Nephron progenitor cell (in vitro differentiated cells): ENCODE measurements at places on chromosomes 13 and 19.

DNA sequence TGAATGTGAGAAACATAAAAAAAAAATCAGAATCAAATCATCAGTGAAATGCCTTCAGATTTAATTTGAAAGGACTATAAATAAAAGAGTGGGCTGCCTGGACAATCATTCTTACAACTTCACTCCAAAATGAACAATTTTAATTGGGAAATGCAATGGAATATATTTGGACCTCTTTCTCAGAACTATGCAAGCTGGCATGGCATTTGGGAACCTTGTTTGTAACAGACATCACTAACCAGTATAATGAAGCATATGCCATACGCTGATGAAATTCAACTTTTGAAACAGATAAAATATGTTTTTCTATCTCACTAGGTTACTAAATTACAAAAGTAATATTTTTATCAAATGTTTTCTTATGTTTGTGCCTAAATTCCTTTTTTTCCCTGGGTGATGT is 64.2 kb upstream of the FAM216B start:
- no peak for DNase-seq

GRCh38 chr19:33385956-33386355 is 12.4 kb downstream of the CEBPG start:
- no peak for DNase-seq

DNA sequence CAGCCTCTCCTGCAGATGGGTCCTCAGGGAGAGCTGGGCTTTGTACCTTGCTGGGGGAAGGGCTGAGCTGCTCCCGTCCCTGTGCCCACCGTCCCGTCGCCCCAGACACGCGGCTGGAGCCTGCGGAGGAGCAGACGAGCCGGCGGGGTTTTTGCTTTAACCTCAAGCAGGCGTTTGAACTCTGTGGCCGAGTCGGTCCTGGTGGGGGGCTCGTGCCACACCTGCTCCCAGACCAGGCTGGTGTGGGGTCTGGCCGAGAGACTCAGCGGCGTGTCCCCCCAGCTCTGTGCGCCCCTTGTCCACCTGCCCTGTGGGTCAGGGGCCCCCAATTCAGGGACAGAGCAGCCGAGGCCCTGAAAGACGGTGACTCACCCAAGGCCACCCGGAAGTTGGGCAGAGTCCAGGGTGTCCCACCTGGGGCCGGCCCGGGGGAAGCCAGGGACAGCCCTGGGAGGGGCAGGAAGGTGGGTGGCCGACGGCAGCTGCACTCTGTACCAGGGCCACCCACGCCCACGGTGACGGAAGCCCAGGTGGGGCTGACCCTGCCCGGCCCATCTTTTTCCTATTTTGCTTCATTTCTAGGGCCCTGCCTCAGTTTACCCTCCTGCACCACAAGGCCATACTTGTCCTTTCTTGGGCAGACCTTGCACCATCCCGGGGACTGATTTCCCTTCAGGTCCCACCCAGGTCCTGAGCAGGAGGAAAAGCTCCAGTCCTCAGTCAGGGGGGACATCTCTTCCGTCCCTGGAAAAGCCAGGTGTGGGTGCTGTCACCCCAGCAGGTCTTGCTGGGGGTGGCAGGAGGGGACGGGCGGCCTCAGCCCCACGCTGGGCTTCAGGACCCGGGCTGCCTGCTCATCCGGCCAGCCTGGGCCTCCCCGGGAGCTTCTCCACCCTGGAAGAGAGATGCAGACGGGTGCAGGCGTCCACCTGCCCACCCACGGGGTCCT is 5.3 kb downstream of the EFNA2 start:
- DNase-seq = no peak

GRCh38 chr19:11005521-11005920 is 44.7 kb downstream of the SMARCA4 start:
- DNase-seq = no peak

- no peak for DNase-seq
Measured at GRCh38 chr13:43782686-43783085, 4.1 kb downstream of the ENOX1 start.

- no peak for DNase-seq
Measured at GRCh38 chr13:99527301-99527700, 26.0 kb downstream of the TM9SF2 start.

DNA sequence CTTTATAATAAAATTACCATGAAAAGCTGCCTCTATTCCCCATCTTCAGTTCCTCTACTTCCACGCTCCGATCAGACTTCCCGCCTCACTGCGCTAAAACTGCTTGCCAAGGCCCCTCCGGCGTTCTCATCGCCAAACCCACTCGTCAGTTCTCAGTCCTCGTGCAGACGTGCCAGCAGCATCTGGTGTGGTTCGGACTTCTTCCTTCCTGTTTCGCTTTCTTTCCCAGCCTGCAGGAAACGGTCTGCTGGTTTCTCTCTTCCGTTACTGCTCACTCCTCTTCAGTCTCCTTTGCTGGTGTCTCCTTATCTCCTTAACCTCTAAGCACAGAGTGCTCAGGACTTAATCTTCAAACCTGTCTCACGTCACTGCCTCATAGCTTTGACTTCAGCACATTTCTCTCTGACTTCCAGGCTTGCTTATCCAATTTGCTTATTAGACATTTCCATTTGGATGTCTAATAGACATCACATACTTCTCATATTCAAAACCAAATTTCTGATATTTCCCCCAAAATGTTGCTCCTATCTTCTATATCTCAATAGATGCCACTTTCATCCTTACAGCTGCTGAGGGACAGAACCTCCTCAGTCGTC is 40.3 kb downstream of the RCBTB2 start:
- no peak for DNase-seq

DNA sequence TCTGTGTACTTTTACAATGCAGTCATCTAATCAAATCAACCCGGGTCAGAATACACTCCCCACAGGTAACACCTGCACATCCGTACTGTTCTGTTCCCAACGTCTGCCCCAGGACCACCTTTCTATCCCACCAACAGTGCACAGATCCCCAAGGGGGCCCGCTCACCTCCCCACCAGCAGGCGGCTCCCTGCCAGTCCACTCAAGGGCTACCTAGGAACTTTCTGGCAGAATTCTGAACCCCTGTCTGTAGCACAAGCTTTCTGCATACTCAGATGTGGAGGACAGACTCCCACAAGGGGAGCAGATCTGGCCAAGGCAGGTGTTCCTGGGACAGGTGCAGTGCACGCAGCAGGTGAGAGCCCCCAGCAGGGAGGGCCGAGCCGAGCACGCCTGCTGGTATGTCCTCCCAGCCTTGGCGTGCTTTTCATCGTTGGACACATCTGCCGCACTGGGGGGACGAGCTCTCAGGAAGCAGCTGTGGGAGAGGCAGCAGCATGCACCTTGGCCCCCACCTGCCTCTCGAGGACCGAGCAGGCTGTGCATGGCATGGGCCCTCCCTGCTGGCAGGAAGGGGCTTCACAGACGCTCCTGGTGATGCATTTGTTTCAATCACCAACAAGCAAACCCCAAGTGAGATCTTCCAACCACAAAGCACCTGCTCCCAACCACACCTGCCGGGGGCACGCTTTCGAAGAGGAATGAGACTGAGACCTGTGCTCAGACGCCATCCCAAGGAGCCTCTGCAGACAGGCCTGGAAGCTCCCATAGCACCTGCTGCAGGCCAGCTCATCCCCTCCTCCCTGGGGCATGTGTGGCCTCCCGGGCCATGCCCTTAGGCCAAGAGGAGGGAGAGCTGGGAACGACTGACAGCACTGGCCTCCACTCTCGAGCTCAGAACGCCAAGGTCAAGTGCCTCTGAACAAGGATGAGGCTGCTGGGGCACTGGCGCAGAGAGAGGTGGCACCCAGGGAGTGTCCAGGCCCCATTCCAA is 35.9 kb downstream of the RAB20 start:
- DNase-seq = no peak

GRCh38 chr13:91214031-91214430 is 133.5 kb upstream of the MIR17HG start:
- DNase-seq = no peak

DNA sequence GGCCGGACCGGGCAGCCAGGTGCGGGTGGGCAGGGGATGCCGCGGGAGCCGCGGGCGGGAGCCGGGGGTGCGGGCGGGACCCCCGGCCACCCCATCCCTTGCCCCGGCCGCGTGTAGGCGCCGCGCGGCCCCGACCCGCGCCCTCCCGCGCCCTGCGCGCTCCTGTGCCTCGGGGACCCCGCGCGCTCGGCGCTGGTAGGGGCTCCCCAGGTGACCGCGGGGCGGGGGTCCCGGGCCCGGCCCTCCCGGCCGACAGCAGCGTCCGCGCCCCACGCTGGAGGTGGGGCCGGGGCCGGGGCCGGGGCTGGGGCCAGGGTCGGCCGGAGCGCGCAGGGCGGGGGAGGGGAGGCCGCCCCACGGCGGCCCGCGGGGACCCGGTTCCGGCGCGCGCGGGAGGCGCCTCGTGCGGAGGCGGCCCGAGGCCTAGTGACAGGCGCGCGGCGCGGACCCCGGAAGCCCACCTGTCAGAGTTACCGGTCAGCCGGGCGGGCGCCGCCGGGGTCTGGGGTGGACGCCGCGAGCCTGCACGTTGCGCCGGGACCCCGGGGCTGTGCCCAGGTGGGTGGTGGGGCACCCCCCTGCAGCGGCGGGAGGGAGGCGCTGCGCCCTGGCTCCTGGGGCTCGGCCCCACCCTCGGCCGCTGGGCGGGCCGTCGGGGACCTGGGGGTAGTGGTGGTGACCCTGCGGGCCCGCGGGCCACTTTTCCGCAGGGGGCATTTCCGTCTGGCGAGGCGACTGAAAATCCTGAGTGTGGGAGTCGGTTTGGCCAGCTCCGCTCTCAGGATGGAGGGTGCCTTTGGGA is 518 bp downstream of the TFDP1 start:
- DNase-seq = peak; percentile 49

DNA sequence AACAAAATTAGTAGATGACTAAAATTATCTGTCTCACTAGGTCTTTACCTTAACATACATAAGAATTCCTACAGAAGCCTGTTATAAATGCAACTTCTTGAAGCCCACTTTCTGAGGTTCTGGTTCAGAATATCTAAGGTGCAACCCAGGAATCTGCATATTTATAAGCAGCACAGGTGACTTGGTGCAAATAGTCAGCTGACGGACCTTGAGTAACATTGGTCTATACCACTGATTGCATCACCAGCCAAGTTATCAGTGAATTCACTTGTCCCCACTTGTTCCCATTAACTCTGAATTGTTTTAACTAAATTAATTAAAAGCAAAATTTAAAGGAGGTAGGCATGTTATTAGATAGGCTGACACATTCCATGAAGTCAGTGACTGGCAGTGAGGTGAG is 109.9 kb downstream of the FRY start:
- no peak for DNase-seq

- no peak for DNase-seq
Measured at GRCh38 chr19:46952874-46953273, 66.8 kb upstream of the NPAS1 start.

GRCh38 chr19:39736088-39736487 is 1.7 kb downstream of the CLC start:
- no peak for DNase-seq

DNA sequence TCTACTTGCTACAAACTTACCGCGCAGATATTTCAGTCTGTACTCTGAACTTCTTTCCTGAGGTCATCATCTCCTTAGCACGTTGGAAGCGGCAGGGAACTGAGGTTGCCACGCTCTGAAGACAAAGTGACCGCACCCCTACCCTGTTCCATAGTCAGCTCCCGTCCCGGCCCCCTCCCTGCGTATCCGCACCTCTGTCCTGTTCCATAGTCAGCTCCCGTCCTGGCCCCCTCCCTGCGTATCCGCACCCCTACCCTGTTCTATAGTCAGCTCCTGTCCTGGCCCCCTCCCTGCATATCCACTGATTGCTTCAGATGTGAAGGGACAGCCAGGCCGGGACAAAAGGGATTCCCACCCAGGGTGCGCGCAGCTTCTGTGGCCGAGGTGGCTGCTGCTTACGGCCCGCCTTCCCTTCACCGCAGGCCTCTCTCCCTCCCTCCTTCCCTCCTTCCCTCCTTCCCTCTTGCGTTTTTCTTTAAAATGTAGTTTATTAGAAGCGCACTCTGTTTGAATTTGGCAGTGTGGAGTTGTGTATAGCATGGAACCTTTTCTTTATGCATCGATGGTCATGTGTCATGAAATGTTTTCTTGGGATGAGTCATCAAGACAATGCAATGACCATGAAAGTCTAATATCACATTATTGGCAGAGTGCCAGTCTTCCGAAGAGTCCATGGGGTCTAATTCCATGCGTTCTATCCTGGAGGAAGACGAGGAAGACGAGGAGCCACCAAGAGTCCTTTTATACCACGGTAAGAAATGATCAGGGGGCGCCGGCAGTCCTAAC is 21.9 kb upstream of the NDUFS7 start:
- no peak for DNase-seq

GRCh38 chr13:50291611-50292010 is 276.4 kb downstream of the KCNRG start:
- DNase-seq = no peak

DNA sequence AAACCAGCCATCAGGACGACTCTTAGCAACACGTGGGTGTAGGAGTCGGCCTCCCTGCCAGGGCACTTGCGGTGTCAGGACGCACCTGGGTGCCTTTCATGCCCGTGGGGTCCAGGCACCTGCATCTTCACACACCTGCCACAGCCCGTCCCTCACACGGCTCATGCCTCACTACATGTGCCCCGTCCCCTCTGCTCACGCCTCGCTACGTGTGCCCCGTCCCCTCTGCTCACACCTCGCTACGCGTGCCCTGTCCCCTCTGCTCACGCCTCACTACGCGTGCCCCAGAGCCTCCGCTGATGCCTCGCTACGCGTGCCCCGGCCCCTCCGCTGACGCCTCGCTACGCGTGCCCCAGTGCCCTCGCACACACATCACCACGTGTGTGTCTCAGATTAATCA is 58.0 kb upstream of the F7 start:
- DNase-seq = no peak

DNA sequence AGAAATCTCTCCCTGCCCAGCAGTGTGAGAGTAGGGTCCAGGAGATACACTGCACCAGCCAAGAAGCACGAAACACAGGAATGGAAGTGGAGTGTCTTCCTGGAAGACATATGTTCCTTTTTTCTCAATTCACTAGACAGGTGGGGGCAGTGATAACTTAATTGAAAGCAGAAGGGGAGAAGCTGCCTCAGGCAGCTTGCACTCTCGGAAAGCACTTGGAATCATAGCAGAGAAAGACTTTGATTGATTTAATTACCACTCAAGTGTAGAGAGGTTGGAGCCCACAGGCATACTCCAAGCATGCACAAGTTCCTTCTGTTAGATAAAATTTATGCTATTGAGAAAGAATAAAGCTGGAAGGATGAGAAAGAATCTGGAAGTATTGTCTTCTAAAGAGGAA is 249.4 kb downstream of the SLITRK6 start:
- DNase-seq = no peak

- no peak for DNase-seq
Measured at GRCh38 chr13:99288089-99288488, 19.1 kb downstream of the GPR183 start.

DNA sequence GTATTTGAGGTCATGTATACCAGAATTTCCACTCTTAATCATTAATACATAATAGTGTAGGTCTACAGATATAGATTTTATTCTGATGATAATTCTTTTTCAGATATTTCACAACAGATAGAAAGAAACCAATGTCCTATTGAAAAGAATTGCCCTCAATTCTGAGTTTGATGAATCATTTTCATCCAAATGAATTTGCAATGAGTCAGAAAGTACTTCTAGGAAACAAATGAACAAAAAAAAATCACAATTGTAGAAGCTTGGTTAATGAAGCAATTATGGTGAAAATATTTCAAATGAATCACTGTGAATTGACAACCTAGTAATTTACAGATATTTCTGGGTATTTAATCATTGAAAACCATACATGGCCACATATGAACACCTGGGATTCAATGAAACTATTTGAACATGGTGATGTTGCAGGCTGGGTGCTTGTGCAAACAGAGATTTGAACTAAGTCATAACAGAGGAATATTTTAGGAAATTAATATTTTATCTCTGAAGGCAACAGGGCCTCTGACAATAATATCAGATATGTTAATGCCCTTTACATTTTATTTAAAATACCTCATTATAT is 360.9 kb downstream of the SLITRK5 start:
- no peak for DNase-seq

- no peak for DNase-seq
Measured at GRCh38 chr13:48586591-48587103, 53.8 kb upstream of the RCBTB2 start.
